ENCODE measurements at places on chromosomes 2 and 18.

DNA sequence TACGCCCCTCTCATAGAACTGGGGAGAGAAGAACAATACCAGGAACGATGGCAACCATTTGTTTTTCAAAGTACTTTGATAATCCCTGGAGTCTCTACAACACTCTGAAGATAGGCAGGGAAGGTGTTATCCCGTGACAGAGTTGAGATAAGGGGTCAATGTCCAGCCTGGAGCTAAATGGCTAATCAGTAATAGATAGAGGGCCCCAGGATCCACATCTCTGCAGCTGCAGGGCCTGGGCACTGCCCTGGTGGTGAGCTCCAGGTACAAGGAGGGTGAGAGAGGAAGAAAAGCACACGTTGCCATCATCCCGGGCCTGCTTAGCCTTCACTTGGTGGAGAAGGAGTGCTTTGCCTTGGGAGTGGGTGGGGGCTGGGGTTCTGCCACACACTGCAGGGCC is 260.6 kb downstream of the PRKCE start:
- no peak for DNase-seq

GRCh38 chr2:212709280-212709679 is 170.7 kb upstream of the ERBB4 start:
- DNase-seq: no peak

- DNase-seq: peak; percentile 35
These were observed 654 bp upstream of the ASB1 start for GRCh38 chr2:238425979-238426567.

DNA sequence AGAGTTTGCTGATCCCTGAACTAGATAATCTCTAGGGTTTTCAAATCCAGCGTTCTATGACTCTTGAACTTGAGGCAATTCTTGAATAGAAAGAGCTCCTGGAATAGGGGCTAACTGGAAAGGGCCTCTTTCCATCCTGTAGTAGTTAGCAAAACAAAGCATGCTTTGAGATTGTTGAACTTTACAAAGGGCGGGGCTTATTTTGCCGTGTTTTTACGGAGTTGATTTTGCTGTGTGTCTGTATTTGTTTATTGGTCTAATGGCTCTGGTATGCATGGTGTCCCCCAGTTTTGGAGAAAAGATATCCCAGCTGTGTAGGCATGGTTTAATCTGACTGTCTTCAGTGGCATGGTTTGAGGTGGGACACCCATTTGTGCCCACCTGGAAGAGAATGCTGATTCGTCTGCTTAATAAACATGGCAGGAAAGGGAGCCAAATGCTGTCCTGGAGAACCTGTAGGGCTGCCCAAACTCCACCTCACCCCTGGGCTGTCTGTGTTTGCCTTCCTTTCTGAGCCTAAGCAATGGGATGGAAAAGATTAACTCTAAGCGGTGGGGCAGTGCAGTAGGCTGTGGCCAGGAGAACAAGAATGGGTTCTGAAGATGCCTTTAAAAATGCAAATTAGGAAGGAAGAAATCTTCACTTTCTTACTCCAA is 74.1 kb upstream of the FOSL2 start:
- no peak for DNase-seq

DNA sequence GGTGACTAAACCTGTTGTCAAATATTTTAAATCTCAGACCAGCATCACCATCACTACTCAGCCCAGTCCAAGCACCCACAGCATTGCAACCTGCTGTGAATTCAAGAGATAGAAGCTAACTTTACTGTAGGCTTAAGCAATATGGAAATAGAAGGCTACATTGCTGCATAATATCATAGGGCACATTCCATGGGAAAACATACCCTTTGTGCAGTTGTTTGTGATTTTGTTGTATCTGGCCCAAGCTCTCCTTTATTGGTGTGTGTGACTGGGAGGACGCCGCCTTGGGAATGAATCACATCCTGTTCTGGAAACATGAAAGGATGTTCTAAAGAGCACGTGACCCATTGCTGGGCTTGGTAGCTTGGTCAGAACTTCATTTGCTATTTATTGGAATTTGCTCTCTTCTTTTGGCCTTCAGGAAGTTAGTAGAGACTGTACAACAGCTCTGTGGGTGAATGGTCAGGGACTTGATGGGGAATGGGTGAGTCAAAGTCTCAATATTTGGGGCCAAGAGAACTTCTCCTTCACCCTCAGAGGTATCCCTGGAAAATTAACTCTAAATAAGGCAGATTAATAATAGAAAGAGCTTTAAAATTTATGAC is 106.8 kb upstream of the SERPINE2 start:
- DNase-seq: peak; percentile 50

Data from fibroblast of the conjunctiva (primary cell).